ENCODE measurements at places on chromosomes 13 and 19. TPM values are rescaled to one million over a fixed set of nuclear protein-coding genes. Genes with fewer than 3 reads are reported as not detected.

ZSCAN5A gene
- total RNA-seq = 4.4 TPM

ANGPTL4 gene
- not detected for total RNA-seq

CCL25 gene
- total RNA-seq = not detected

CYTH2 gene
- total RNA-seq = 25.3 TPM

ZNF793 gene
- 2.3 TPM for total RNA-seq

ZIC5 gene
- total RNA-seq = not detected

SLC7A1 gene
- total RNA-seq = 11.3 TPM

SMAD9 gene
- total RNA-seq = not detected

RNF17 gene
- total RNA-seq = 0.25 TPM

PLIN5 gene
- total RNA-seq = 0.93 TPM

FPR1 gene
- 1.2 TPM for total RNA-seq

LYPD3 gene
- 35.6 TPM for total RNA-seq

EHD2 gene
- 0.16 TPM for total RNA-seq

NCAN gene
- total RNA-seq = not detected

ZNF491 gene
- 0.41 TPM for total RNA-seq

SGCG gene
- total RNA-seq = not detected

UPK1A gene
- 0.36 TPM for total RNA-seq

AP1M2 gene
- total RNA-seq = 0.77 TPM

DAZAP1 gene
- 133 TPM for total RNA-seq

ATP4B gene
- not detected for total RNA-seq

ELL gene
- 46.8 TPM for total RNA-seq

ZNF714 gene
- 8.0 TPM for total RNA-seq

ELSPBP1 gene
- not detected for total RNA-seq

EDDM13 gene
- total RNA-seq = not detected

XRCC1 gene
- 25.1 TPM for total RNA-seq

SMIM44 gene
- not detected for total RNA-seq

C19orf81 gene
- not detected for total RNA-seq

SRRM5 gene
- total RNA-seq = 0.25 TPM

SYNE4 gene
- 1.6 TPM for total RNA-seq

C19orf67 gene
- total RNA-seq = not detected

PODNL1 gene
- not detected for total RNA-seq

IGFL2 gene
- not detected for total RNA-seq

DCLK1 gene
- not detected for total RNA-seq

ZNF606 gene
- total RNA-seq = 13.6 TPM

LMO7 gene
- total RNA-seq = 36.3 TPM

POU2F2 gene
- 18.6 TPM for total RNA-seq

ZNF835 gene
- 0.82 TPM for total RNA-seq

KANK3 gene
- 1.1 TPM for total RNA-seq

KLK10 gene
- total RNA-seq = not detected

ANGPTL8 gene
- total RNA-seq = not detected

DZIP1 gene
- not detected for total RNA-seq

SMIM24 gene
- total RNA-seq = not detected

GGN gene
- total RNA-seq = 0.19 TPM

IGFLR1 gene
- total RNA-seq = 43.1 TPM
